Thoracic aorta endothelial cell (primary cell): ENCODE measurements at places on chromosomes 13 and 19. TPM values are rescaled to one million over a fixed set of nuclear protein-coding genes. Genes with fewer than 3 reads are reported as not detected.

Gene WDR88
- total RNA-seq, result not detected in 2 replicates

Gene PEAK3
- not detected in 2 replicates for total RNA-seq

Gene MBD3L3
- not detected in 2 replicates for total RNA-seq

Gene LIM2
- not detected in 2 replicates for total RNA-seq

Gene CEACAM20
- not detected in 2 replicates for total RNA-seq

Gene MUC16
- total RNA-seq, result not detected in 2 replicates

Gene CELF5
- total RNA-seq, result 0.14 TPM in 1 of 2 replicates, not detected in the other

Gene MEIS3
- not detected in 2 replicates for total RNA-seq

Gene ATXN8OS
- total RNA-seq, result not detected in 2 replicates

Gene CACNG6
- total RNA-seq, result 1.0 and 1.9 TPM in 2 replicates

Gene APOC4
- total RNA-seq, result not detected in 2 replicates

Gene KANK2
- total RNA-seq, result 53.1 and 70.1 TPM in 2 replicates

Gene GPR108
- total RNA-seq, result 33.0 and 38.7 TPM in 2 replicates

Gene GRIN3B
- total RNA-seq, result 0.43 and 0.80 TPM in 2 replicates

Gene OR7D4
- total RNA-seq, result not detected in 2 replicates

Gene FAM216B
- not detected in 2 replicates for total RNA-seq

Gene SLC10A2
- total RNA-seq, result not detected in 2 replicates

Gene B3GNT8
- 3.6 and 5.0 TPM in 2 replicates for total RNA-seq

Gene DAND5
- total RNA-seq, result not detected in 2 replicates

Gene TMEM190
- total RNA-seq, result not detected in 2 replicates

Gene GNA15
- 0.07 and 0.13 TPM in 2 replicates for total RNA-seq

Gene URI1
- total RNA-seq, result 56.3 and 70.3 TPM in 2 replicates

Gene ZNF85
- total RNA-seq, result 9.1 and 10.1 TPM in 2 replicates

Gene LACC1
- 14.8 and 15.0 TPM in 2 replicates for total RNA-seq

Gene PNMA8C
- total RNA-seq, result 0.07 TPM in 1 of 2 replicates, not detected in the other

Gene MKNK2
- 74.6 and 104 TPM in 2 replicates for total RNA-seq

Gene KLHL1
- not detected in 2 replicates for total RNA-seq
